ENCODE measurements at places on chromosomes 7 and 10.

GRCh38 chr7:31373337-31374289 lies 33.1 kb upstream of the NEUROD6 start:
- DNase-seq = no peak

DNA sequence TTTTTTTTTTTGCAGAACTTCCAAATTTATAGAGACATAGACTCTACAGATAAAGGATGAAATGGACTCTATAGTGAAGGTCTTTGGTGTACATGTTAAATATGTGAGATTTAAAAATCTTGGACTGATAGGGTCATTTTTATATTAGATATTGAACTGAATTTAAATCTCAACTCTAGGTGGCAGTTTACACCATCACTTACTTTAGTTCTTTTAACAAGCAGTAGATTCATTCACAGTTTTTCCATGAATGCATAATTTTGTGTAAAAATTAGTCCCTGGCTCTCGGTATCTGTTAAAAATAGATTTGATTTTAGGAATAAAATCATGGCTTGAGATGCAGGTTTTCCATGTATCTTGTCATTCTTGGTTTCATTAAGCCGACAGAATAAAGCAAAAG lies 31.1 kb upstream of the SNX13 start:
- DNase-seq = no peak

DNA sequence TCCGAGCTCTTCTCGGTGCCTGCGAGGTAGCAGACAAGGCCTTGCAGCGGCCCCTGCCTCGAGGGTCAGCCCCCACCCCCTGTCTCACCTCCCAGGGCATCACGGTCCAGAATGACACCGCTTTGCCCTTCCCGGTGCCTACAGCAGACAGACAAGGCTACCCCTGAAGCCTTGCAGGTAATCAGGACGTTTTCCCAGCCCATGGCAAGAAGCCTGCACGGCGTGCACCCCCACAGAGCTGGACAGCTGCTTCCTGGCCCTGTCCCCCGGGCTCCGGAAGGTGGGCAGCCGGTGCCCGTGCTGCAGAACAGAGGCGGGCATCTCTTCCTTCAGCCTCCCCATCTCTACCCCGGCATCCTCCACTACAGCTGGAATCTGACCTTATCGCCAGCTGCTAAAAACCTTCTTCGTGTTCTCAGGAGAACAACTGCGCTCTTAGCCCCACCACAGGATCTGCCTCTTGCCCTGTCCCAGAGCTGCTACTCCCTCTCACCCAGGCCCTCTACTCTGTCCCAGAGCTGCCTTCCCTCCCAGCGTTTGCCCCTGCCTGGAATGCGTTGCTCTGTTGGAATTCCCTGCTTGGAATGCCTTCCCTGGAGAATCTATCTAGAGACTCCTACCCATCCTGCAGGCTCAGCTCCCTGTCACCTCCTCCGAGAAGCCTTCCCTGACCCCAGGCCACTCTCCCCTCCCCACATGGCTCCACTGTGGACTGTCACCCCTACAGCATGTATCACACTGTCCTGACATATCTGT lies 4.7 kb downstream of the MYL10 start:
- DNase-seq = no peak

DNA sequence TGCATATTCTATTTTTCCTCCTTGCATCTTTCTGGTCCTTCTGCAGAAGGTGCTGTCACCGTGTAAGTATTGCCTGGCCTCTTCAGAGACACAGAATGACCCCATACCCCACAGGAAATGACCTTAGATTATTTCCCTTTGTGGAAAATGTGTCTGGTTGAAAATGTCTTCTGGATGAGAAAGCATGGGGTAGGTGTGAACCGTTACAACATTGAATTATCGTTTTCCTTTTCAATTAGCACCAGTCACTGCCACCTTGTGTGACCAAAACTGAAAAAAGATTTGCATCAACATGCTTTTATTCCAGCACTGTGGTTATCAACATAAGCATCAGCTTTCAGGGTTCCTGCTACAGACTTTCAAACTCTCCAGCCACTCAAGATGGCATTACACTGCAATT lies 58.0 kb upstream of the CELF2 start:
- no peak for DNase-seq

GRCh38 chr10:97519342-97519741 lies 20.6 kb downstream of the UBTD1 start:
- DNase-seq = no peak

GRCh38 chr10:68163735-68164134 lies 54.4 kb downstream of the MYPN start:
- no peak for DNase-seq

DNA sequence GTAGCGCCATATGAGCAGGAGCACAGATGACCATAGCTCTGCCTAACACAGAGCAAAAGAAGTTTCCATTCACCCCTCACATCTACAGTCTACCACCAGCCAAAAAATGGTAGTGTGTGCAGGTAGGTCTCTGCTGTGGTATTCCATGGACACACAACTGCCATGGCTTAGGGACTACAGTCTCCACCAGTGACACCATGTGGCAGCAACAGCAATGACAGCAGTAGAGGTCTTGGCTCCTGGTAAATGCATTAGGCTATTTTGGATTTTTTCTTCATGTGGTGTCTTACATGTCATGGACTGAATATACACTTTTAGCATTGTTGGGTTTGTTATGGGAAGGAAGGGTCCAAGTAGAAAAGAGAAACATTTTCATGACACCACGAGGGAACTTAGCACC lies 70.1 kb upstream of the CABCOCO1 start:
- no peak for DNase-seq

DNA sequence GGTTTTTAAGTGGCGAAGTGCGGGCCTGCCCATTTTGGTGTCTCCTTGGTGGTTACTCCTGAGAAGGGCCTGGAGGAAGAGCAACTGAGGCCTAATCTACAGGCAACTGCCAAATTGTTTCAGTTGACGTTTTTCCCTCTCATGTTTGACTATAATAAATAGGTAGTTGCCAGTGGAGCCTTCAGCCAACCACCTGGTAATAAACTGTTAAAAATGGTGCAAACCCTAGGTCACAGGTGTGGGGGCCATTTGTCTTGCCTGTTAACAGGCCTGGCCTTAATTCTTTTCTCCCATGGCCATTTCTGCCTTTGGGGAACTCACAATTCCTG lies 3.7 kb downstream of the IKZF1 start:
- DNase-seq = no peak

DNA sequence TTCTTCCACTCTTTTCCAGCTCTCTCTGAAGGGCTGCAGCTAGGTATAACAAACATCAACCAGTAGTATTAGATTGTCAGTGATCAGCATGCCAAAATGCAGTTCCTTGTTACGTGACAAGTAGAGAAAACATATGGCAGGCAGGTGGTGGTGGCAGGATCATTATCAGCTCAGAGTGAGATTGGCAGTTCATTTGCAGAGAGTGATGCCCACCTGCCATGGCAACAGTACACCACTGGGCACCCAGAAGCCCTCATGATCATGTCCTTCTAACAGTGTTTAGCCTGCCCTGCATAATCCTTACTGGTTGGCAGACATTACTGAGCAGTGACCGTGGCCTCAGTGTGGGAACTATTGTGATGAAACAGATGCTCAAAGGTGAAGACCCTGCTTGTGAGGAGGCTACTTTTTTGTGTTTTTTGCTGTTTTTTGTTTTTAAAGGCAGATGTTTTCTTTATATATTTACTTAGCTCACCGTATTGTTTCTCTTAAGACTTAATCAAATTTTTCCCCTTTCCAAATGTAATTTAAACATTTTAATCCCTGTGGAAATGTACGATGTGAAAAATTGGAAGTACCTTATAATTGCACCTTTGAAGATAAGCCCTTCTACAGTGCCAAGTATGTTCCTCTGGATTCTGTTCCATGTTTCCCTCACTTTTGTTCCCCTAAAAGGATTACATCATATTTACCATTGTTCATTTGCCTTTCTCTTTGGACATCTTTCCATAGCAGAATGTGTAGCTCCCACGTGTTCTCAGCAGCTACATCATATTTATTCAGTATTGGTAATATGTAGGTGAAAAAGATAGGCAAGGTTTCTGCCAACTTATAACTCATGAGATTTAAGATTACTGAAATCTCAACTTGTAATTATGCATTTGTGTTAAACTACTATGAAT lies 179.6 kb downstream of the SND1 start:
- DNase-seq = no peak

GRCh38 chr7:140317597-140317996 lies 80.7 kb downstream of the SLC37A3 start:
- no peak for DNase-seq

DNA sequence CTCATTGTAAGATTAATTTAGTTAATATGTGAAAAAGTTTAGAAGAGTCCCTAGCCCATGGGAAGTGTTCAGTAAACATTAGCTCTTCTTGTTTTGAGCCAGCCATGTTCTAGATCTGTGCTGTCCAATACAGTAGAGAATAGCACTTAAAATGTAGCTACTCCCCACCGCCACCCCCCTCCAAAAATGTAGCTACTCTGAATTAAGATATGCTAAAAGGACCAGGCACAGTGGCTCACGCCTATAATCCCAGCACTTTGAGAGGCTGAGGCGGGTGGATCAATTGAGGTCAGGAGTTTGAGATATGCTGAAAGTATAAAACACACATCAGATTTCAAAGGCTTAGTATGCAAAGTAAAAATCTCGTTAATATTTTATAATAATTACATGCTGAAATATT lies 47.3 kb upstream of the MXI1 start:
- DNase-seq = no peak

- DNase-seq = no peak
Observed at GRCh38 chr10:29394321-29394932, 105.6 kb downstream of the LYZL1 start.

DNA sequence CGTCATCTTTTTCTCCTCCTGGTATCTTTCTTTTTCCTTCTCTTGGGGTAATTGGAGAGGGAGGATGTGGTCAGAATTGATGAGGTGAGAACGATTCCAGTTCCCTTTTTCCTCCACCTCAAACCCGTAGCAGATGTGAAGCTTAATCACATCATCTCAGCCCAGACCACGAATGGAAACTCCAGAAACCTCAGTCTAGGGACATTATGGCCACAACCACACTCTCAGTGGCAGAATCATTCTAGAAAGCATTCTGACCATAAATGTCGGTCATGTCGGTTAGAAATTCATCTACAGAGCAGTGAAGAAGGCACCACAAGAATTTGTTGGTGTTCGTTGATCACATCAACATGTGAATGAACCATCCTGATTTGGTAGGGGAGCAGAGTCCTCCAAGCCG lies 78.7 kb downstream of the GATA3 start:
- no peak for DNase-seq

Measured in BJ (cell line).